ENCODE measurements at places on chromosomes 2 and 18. TPM values are rescaled to one million over a fixed set of nuclear protein-coding genes. Genes with fewer than 3 reads are reported as not detected.

SERPINB10 gene
- not detected for total RNA-seq

ACSL3 gene
- total RNA-seq, result 130 TPM

ERLEC1 gene
- 129 TPM for total RNA-seq

DYNAP gene
- total RNA-seq, result not detected

STARD6 gene
- not detected for total RNA-seq

SLC11A1 gene
- total RNA-seq, result 1.1 TPM

TRAPPC12 gene
- 76.5 TPM for total RNA-seq

FIGLA gene
- not detected for total RNA-seq

TET3 gene
- 7.2 TPM for total RNA-seq

IL1B gene
- 2.1 TPM for total RNA-seq

EVX2 gene
- not detected for total RNA-seq

DNAJC10 gene
- 61.3 TPM for total RNA-seq

PROKR1 gene
- not detected for total RNA-seq

FBXO15 gene
- 1.9 TPM for total RNA-seq

FSHR gene
- total RNA-seq, result not detected

GRP gene
- 0.74 TPM for total RNA-seq

TPO gene
- not detected for total RNA-seq

TUBA3E gene
- not detected for total RNA-seq

ATAD2B gene
- total RNA-seq, result 20.4 TPM

SCN7A gene
- 8.5 TPM for total RNA-seq

CCDC88A gene
- total RNA-seq, result 49.1 TPM

ZAP70 gene
- 6.1 TPM for total RNA-seq

ARID5A gene
- 25.4 TPM for total RNA-seq

KCNF1 gene
- not detected for total RNA-seq

All from adrenal gland (tissue), 19 donors.